ENCODE measurements at places on chromosomes 2 and 18.

DNA sequence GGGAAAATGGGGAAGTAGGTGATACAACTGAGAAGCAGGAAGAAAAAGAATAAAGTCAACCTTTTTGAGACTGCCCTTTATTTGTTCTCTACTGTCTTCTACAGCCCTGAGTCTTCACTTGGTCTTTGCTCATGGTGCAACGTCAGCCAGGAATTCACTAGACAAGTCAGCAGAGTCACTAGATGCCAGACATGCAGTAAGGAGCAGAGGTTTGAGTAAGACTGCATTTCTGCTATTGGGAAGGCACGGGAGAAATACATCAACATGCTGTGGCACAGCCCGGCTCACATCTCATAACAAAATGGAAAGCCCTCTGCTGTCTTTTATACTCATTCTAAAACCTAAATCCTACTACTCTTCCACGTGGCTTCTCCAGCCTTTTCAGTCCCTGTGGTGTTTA lies 67.1 kb downstream of the PRELID3A start:
- no peak for DNase-seq

- DNase-seq, result no peak
These were observed 109.5 kb upstream of the BCL2L11 start for GRCh38 chr2:111011218-111011617.

DNA sequence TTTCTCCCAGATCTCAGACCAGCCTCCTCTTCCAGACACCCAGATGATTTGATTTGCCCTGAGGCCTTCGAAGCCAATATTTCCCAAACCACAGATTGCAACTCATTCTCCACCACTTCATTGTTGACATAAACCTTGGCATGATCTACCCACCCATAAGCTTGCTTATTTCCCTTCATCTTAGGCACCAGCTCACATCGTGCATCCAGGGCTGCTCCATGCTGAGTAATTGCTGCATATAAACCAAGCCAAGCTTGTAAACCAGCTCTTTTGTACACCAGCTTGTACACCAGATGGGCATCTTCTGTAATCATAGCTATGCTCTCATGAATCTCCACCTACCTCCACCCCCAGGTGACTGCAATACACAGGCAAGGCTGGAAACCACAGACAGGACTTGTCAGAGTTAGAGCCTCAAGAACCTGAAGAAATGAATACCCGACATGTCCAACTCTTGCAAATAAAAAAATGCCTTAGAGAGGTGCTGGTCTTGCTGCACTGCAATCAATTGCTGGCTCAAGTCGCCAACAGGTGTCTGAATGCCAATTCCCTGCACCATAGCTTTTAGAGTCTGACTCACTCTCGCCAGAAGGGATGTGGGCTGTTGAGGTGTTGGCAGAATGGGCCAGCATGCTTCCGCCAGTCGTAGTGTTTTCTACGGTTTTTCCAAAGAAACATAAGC lies 31.5 kb downstream of the TRABD2A start:
- DNase-seq, result no peak

GRCh38 chr18:49745045-49746014 lies 68.0 kb downstream of the ACAA2 start:
- DNase-seq, result no peak

DNA sequence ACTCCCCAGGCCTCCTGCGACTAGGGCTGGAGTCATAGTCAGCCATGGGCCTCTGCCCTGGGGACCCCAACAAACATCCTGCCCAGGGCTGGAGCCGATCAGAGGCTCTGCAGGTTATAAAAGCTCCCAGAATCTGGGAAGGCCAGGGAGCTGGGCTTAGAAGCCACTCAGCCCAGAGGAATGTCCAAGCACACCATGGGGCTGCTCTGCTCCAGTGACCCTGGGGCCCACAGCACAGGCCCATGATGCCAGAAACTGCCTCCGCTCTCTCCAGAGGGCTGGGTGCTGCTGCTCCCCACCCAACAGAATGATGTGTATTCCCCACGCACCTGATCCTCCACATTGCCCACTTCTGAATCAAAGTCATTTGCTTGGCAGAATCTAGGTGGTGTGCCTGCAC lies 88.5 kb downstream of the ARMC9 start:
- DNase-seq, result no peak

DNA sequence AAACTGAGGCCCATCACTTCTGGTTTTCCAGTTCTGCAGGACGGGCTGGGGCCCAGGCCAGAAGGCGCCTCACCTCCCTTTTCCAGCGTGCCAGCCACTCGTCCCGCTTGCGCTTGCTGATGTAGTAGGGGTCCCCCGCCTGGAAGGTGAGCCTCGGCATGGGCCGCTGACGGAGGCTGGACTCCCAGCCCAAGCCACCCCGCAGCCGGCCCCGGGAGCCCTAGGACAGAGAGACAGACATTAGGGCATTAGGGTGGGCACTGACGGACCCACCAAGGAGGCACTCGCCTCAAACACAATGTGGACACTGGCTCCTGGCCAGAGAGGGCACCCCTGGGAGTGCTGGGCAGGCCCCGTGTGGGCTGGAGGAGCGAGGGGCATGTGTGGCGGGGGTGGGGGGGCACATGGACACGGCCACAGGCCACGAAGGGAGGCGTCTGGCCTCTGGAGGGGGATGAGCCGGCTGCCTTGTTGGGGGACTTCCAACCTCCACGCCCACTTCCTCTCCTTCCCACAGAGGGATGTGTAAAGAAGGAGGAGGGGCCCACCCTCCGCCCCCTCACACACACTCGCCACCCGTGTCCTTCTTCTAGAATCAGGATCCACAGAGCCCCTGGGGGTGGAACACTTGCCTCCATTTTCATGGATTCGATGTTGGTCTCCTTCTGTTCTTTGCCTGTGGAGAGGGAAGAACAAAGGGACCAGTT lies 66.7 kb downstream of the DNMT3A start:
- no peak for DNase-seq

DNA sequence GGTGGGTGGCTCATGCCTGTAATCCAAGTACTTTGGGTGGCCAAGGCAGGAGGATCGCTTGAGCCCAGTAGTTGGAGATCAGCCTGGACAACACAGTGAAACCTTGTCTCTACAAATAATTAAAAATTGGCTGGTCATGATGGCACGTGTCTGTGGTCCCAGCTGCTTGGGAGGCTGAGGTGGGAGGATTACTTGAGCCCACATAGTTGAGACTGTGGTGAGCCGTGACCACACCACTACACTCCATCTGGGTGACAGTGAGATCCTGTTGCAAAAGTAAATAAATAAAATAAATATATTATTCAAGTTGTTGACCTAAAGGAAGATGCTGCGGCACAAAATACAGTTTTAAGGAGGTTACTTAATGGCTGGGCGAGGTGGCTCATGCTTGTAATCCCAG lies 72.7 kb downstream of the LAMA3 start:
- DNase-seq, result no peak

Data from stimulated activated CD8-positive, alpha-beta memory T cell treated with anti-CD3 and anti-CD28 coated beads, Interleukin-7, amount 100 ng/mL, for 1 hour (primary cell).